ENCODE measurements at places on chromosomes 12 and 14.
A peak's percentile ranks its signal among the peaks of the same experiment; 100 is the strongest.

DNA sequence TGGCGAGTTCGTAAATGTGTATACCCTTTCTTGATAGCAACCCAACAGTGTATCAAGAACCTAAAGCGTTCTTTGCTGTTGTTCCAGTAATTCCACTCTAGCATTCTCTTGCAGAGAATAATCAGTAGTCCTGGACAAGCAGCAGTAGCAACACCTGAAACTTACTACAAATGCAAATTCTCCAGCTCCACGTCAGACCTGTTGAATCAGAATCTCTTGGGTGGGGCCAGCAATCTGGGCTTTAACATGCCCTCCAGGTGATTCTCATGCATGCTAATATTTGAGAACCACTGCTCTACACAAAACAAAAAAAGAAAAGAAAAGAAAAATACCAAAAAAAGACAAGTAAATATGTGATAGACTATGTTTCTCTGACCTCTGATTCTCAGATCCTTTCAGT, 10.1 kb downstream of the PTGDR start:
- no peak for DNase-seq

- no peak for DNase-seq
Observed at GRCh38 chr14:22464422-22465142, 124.4 kb downstream of the DAD1 start.

GRCh38 chr12:61137677-61138414, 1122.4 kb upstream of the USP15 start:
- DNase-seq: no peak

DNA sequence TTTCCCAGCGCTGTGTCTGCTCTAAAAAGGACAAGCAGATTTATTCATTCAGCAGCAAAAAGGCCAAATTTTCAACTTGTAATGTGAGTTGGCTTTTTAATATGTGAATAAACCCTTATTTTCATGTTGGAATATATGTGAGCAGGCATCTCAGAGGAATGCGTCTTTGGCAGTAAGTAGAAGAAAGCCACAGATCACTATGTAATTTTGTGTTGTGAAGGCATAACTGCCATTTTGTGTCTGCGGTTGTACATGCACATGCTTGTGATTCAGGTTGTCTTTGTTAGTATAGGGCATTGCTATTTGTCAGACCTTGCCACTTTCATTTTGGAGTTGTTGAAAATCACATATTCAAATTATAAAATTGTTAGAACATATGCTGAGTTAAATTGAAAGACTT, 398.8 kb upstream of the RGS6 start:
- no peak for DNase-seq

- peak; percentile 13 for DNase-seq
Observed at GRCh38 chr12:121400332-121401139, 618 bp downstream of the RNF34 start.

GRCh38 chr14:24315243-24315806, 4.0 kb downstream of the LTB4R start:
- no peak for DNase-seq
